ENCODE measurements at places on chromosomes 3 and 15.

DNA sequence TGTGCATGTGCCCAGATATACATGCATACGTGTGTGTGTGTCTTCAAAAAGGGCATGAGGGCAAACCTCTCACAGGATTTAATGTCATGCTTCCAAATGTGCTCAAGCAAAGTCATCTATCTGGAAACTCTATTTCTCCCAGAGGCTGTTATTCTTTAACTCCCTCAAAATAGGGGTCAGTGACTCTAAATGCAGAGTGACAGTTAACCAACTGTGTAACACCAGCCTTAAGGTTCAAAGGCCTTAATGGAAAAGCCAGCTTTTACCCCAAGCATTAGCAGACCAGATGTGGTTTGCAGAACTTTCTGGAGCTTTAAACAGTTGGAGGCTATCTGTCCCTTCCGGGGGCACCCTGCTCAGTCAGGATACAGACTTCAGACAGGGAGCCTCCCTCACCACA lies 70.4 kb upstream of the SLC7A14 start:
- no peak for DNase-seq

DNA sequence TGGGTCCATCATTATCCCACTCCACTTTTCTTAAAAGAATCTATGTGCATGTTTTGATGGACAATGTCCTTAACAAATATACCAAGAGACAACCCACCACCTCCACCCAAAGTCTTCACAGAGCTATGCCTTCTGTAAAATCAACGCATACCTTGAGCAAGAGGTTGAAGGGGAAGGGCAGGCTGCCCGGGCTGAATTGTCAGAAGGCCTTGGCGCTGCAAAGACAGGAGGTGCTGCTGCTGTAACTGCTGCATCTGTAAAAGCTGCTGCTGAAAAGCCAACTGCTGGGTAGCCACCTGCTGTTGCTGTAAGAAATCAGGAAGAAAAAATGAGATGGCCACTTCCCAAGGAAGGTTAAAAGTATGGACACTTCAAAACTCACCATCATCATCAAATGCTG lies 536.7 kb downstream of the FOXP1 start:
- no peak for DNase-seq

DNA sequence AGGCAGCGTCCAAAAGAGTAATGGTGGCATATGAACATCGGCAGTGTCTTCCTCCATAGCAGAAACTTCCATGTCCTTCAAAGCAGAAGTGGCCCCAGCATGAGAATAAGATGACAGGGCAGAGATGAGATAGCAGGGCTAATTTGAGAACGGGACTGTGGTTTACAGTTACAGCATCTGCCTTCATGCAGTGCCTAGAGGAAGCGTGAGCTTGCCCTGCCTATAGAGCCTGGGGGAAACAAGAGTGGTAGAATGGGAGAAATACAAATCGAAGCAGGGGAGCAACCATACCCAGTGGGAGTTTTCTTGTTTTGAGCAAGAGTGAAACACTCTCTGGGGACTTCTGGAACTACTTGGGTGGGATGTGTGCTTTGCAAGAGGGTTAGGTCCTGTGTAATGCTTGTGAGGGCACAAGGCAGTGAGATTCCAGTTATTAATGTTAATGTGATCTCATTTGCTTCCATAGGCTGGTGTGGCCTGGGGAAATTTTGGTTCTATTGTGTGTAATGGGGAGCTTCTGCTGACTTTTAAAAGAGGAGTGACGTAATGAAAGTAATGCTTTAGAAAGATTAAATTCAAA lies 616.9 kb downstream of the ZIC1 start:
- no peak for DNase-seq

DNA sequence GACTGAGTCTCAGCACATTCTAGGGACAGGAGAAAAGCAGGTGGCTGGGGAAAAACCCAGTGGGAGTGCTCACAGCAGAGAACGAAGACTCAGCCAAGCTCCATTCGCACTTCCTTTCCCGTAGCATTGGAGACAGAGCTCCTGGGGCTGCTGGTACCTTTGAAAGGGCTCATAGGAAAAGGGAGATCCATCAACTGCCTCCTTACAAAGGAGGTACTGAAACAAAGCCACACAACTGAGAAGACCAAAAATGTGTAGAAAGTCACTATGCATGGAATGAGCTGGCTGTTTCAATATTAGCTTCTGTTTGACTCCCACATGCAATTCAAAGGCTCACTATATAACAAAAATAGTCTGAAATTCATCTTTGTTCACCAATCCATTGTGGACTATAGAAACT lies 16.9 kb downstream of the STIMATE start:
- DNase-seq: no peak

DNA sequence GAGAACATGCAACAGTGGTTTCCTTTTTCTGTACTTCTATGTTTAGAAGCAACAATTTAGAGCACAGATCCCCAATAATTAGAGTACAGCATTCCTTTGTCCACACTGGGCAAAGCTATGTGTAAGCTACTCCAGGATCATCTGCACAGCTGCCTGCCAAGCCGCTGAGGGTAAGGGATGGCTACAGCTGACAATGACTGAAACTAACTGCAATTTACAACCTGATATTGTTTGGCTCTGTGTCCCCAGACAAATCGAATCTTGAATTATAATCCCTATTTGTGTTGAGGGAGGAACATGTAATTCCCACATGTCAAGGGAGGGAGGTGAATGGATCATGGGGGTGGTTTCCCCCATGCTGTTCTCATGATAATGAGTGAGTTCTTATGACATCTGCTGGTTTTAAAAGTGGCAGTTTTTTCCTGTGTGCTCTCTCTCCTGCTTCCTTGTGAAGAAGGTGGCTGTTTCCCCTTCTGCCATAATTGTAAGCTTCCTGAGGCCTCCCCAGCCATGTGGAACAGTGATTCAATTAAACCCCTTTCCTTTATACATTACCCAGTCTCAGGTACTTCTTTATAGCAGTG lies 54.8 kb upstream of the TNFSF10 start:
- peak; percentile 58 for DNase-seq

- DNase-seq: no peak
These were observed 109.9 kb downstream of the IGF1R start for GRCh38 chr15:98758224-98758623.

- DNase-seq: no peak
These were observed 117.6 kb upstream of the SAMMSON start for GRCh38 chr3:69881756-69882428.

GRCh38 chr3:114060906-114061655 lies 4.5 kb downstream of the QTRT2 start:
- DNase-seq: no peak

DNA sequence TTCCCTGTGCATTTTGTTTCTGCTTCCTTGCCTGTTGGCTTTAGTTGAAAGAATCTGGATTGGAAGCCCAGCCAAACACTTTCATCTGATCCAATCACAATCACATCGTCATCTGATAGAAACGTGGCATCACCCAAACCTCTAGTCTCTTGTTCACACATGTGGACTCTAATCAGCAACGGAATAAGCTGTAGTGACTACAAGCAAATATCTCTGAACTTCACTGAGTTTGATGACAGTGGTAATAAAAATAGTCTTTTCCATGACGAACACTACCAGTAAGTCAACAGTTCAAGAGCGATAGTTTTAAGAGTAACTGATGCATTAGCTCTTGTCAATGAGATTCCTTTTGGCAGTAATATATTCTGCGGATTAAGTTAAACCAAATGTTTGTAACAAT lies 22.8 kb upstream of the MECOM start:
- no peak for DNase-seq

DNA sequence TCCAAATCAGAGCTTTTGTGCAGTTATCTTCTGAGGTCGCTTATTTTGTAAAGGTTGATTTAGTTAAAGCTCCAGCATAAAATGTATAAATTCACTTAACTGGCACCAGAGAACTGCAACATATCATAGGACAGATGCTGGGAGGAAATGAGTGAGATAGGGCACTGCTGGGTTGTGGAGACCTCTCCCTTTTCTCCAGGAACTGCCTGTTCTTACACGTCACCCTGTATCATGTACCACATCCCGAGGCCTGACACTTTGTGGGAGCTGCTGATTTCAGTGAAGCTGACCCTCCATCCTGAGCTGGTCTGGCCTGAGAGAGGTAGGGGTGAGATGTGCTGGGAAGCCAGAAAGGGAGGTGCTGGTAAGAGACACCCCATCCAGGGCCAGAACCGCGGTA lies 213.8 kb upstream of the FEZF2 start:
- no peak for DNase-seq

DNA sequence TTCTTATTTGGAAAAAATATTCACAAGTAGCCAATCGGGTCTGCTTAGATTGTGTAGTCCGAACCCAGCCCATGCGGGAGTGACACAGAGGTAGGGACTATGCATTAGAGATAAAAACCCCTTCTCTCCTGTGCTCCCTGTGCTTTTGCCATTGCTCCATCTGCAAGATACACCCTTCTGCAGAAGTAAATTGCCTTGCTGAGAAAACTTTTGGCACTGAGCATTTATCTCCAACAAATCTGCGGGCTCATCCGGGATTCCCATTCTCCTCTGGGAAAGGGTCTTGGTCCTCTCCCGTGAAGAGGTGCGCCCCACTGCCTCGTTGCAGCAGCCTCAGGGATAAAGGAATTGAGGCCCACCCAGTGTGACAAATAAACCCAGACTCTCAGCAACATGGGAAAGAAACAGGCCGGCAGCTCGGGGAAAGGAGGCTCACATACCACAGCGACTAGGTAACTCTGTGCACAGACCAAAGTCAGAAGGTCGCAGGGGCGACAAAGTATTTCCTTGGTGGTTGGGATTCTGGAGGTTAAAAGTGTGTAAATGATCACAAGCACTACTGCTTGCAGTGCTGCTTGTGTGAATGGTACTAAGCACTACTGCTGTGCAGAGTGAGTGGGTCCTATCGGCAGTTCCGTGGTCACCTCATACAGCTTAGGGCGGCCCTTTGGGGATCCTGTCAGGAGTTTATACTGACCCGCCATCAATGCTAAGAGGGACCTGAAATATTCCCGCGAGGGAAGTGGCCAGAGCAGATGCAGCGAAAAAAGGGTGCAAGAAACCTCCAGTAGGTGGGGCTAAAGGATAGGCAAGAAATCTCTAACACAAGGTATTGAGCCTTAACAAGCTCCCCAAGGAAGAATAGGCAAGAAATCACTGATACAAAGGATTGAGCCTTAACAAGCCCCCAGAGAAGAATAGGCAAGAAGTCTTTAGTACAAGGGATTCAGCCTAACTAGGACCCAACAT lies 54.3 kb downstream of the GSK3B start:
- no peak for DNase-seq

GRCh38 chr3:1200371-1200770 lies 107.5 kb downstream of the CNTN6 start:
- DNase-seq: no peak

GRCh38 chr3:150720444-150720843 lies 16.7 kb upstream of the ERICH6 start:
- DNase-seq: no peak

GRCh38 chr3:160478338-160478737 lies 28.8 kb upstream of the TRIM59 start:
- DNase-seq: no peak

- DNase-seq: peak; percentile 83
These were observed 13.5 kb upstream of the TIPIN start for GRCh38 chr15:66369773-66370651.

DNA sequence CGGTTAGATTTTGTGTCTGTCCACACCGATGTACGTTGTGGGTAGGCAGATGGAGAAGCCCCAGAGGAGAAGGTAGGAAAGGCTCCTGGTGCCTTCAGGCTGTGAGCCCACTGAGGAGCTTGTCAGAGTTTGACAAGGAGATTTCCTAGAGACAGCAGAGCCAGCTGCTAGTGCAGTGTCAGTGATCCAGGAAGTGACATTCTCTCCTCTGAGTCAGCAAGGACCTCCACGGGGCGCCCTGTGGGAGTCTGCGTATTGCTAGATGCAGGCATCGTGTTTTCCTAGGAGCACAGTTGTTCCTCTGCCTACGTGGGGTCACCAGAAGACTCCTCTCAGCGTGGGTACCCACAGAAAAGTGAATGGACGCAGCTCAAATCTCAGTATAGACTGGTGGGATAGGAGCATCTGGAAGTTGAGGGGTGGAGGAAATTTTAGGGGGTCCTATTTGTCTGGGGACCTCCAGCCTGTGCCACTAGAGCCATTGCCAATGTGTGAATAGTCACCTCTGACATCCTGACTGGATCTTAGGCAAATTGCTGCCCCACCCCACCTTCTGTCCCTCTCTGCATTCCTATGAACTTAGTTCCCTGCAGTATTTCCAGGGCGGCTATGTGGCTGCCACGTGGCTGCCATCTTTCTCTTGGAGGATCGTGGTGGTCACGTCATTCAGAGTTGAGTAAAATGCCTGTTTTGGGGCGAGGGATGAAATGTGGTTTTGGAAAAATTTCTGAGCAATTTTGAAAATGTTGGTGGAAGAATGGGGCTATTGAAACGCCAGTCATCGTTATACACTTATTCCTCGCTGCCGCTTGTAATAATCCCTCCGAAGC lies 84.8 kb upstream of the KLHL25 start:
- DNase-seq: no peak

GRCh38 chr3:50923955-50924354 lies 249.2 kb downstream of the DOCK3 start:
- DNase-seq: no peak

DNA sequence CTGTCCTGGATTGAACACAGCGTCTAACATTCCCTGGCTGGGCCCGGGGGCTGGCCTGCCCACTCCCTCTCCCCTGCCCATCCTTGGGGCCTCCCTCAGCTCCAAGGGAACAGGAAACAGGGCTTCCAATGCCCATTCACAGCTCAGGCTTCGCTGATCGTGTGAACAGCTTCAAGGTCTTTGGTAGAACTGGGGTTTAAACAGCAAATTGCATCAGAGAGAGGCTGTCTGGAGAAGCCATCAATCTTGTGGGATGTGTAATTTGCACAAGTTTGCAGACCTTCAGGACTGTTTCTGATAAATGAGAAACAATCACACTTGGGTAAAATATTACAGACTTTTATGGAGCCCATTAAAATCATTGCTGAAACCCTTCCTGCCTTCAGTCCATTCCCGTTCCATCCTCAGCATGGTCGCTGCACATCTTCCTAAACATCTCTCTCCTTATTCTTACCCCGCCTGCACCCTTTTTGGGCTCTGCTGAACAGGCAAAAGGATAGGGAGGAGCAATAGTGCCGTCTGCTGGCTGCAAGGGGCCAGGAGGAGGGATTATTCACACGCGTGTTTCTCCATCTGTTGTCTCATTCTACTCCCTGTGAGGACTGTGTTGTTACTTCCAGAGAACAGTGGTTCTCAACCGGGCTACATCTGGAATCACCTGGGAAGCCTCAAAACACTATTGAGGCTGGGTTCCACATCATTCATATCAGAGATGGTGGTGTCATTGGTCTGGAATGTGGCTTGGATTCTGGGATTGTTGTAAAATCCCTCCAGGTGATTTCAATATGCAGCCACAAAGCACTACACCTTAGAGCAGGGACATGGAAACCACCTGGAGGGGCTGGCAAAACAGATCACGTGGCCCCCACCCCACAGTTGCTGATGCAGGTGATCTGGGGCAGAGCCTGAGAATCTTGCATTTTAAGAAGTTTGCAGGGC lies 116.3 kb downstream of the CLSTN2 start:
- DNase-seq: no peak

DNA sequence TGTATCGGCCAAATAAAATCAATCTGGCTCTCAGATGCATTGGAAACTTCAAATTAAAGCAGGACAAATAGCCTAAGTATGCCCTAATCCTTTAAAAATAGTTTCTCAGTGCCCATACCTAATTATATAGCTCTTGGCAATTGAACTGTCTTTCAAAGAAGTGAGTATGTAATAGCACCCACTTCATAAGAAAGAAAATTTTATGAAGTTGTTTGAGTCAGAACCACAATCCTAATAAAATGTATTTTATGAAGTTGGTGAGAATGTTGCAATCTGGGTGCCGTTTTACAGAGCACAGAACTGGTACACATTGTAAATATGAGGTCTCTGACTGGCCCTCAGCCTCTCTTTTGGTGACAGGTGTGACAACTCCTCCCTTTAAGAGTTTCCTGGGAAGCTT lies 45.4 kb downstream of the EPHB1 start:
- no peak for DNase-seq
